ENCODE measurements at places on chromosomes 3 and 15. TPM values are rescaled to one million over a fixed set of nuclear protein-coding genes. Genes with fewer than 3 reads are reported as not detected.

DNA sequence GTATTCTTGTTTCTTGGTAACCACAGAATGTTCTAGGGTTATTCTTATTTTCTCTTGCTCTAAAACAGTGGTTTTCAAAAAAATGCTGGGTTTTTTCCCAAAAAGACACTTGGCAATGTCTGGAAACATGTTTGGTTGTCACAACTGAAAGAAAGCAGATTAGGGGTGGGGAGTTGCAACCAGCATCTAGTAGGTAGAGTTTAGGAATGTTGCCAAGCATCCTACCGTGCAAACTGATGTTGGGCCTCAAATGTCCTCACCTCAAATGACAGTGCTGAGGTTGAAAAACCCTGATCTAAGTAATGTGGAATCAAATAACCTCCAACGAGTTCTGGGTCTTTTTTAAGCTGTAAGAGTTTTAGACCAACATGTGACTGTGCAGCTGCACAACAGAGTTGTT lies 270.5 kb upstream of the STT3B start:
- DNase-seq: no peak

GRCh38 chr15:101452572-101452971 lies 36.9 kb downstream of the PCSK6 start:
- DNase-seq: no peak

DNA sequence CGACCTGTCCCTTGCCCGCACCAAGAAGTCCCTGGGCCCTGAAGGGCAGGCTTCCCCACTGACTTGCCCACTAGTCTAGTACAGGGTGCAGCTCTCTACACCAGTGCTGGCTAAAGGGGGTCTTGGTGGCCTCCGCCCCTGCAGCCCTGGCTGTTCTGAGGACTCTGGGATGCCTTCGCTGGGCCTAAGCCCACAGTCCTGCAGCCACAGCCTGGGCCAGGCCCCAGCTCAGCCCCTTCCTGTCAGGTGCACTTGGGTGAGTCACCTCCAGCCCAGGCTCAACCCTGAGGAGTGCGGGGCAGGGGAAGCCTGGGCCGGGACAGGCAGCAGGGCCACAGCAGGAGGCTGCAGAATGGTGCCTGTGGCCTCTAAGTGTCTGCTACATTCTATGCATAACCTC lies 971 bp downstream of the C3orf22 start:
- no peak for DNase-seq

DNA sequence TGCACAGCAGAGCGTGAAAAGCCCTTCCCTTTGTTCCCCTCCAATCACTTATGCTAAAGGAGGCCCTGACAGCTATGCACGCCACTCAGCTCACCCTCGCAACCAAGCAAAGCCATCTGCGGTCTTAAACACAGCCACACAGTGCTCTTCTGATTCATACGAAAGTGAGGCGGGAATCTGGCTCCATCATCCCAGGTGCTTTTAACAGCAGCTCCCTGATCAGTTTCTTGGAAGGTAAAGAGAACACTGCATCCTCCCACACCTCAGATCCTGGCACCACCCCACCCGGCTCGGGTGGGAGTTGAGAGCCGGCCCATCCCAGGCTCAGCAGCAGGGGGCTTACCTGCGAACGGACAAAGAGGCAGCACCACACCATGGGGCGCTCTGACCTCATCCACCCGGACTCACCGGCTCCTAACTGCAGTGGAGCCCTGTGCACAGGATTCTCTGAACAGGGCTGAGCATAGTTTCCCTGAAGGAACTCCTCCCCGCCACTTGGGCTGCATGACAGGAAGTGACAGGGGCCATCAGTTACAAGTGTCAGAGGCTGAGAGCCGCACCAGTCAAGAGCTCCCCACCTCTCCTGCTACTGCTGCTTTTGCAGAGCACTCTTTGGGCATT lies 114.3 kb upstream of the ARHGEF3 start:
- no peak for DNase-seq

DNA sequence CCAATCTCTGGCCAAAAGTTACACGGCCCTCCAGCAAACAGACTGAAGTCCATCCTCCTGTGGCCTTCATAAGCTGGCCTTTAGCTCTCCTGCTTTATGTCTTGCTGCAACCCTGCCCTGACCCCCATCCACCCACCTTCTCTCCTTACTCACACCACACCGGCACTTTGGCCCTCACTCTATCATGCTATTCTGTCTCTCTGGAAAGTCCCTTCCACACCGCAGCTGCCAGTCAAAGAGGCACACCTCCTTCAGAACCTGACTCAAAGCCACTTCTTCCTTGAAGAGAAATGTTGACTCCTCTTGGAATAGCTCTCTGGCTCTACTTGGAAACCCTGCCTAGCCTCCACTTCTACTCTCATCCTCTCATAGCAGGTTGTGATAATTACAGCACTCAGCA lies 4.5 kb downstream of the GPR156 start:
- DNase-seq: no peak

DNA sequence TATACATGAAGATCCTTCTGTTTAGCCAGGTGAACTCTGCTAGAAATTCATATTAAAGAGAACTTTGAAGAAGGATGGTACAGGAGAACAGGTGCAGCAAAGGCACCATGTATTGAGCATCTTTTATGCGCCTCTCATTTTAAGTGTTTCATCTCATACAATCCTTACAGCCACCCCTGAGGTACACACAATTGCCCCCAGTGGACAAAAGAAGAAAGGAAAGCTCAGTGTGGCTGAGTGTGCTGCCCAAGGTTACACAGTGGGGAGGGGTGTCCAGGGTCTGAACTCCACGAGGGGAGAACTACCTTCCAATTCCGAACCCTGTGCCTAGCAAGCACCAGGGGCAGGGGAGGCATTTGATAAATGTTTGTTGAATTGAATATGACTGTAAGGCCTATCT lies 98.6 kb downstream of the MECOM start:
- DNase-seq: no peak

DNA sequence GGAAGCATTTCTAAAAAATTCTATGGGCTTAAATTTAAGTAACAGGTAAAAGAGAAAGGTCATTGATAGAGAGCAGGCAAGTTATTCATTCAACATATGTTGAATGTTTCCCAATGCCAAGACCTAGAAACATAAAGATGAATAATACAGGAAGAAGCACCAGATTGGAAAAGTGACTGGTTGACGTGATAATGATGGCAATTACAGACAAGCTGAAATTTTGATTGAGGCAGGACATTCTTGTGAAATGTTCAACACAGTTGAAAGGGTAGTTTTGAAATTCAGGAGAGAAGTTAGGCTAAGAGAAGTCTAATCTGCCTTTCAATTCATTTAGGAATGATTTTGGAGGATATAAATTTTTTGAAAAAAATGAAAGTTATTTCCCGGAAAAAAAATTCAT lies 536.3 kb upstream of the NAALADL2 start:
- DNase-seq: no peak

GRCh38 chr15:33022629-33023028 lies 171.9 kb downstream of the FMN1 start:
- DNase-seq: peak; percentile 78

GRCh38 chr15:74171965-74172541 lies 1.5 kb upstream of the ISLR start:
- DNase-seq: no peak

GRCh38 chr3:151864423-151865101 lies 8.9 kb upstream of the SUCNR1 start:
- peak; percentile 82 for DNase-seq

DNA sequence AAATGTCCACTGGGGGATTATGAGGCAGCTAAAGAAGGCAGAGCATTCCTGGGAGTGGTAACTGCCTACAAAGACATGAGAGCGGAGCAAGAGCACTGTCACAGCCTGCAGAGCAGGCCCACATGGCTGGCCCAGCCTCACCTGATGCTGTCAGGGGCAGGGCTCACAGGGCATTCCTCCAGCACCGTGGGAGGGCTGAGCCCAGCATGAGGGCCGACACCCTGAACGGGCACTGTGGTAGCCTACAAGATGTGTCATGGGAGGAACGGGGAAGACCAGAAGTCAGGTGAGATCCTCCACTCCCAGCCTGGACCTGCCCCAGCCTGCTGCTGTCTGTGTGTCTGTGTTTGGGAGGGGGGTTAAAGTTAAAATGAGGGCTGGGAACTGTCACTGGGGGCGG lies 30.1 kb downstream of the CCDC12 start:
- DNase-seq: no peak

GRCh38 chr3:39350714-39351113 lies 21.2 kb downstream of the CCR8 start:
- DNase-seq: no peak

GRCh38 chr3:187368251-187369088 lies at the start of gene RTP4:
Gene RTP4, plus strand, starts transcription at chr3:187368385. Its CDS starts 57 bp downstream, at chr3:187368442.
- DNase-seq: peak; percentile 43

GRCh38 chr3:146468671-146469149 lies 651 bp downstream of the PLSCR2 start:
- no peak for DNase-seq

GRCh38 chr3:15326037-15326436 lies 6.3 kb downstream of the SH3BP5 start:
- DNase-seq: no peak

DNA sequence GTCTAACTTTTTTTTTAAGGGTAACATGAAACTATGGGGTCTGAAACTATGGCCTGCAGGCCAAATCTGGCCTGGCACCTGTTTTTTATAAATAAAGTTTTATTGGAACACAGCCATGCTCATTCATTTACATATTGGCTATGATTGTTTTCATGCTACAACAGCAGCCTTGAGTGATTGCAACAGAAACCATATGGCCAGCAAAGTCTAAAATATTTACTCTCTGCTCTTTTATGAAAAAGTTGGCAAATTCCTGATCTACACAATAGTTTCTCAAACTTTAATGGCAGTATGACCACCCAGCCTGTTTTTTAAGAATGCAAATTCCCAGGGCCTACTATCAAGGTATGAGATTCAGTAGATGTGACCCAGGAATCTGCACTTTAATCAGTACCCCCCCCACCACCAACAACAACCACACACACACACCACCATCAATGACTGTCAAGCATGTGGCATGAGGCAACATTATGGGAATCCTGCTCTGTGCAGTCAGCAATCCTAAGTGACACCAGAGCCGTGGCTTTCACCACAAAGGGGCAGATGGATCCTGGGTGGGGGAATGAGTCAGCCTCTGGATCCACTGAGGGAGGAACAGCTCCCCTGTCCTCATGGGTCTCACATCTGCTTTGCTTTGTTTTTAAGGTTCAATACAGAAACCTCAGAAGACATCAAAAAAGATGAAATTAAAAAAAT lies 142.8 kb downstream of the NTRK3 start:
- DNase-seq: no peak

- no peak for DNase-seq
Observed at GRCh38 chr15:96160800-96161199, 169.7 kb upstream of the NR2F2 start.

DNA sequence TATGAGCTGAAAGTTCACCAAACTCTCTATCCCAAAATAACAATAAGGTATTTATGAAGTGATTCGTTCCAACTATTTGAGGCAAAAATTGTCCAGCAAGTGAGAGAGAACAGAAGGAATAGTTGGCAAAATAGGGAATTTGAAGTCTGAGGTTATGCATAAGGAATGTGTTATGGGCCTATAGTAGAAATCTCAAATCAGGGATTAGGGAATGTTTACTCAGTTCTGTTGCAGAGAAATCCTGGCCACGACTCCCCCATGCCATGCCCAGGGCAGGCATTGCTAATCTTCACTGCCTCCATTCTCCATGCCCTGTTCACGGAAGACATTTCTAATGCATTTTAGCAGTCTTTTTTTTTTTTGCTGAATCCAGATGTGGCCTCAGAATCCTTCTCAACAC lies 58.6 kb downstream of the FLNB start:
- DNase-seq: peak; percentile 39

DNA sequence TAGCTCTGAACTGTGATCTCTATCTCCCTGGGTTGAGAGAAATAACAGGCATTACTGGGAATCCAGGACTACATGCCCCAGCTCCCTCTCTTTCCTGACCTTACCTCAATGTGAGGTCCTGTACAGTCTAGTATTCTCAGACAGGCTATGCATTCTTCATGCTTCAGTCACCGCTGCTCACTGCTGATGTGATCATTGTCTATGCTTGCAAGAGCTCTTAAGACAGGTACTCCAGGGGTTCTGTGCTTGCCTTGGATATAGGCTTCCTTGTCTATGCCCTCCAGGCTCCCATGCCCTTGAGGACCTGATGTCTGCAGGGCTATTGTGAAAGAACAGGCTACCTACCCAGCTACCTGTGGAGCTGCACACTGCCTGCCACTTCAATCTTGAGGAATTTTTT lies 183.6 kb downstream of the MBNL1 start:
- no peak for DNase-seq

- DNase-seq: no peak
Observed at GRCh38 chr15:42784705-42785104, 47.8 kb upstream of the CDAN1 start.

- no peak for DNase-seq
Observed at GRCh38 chr3:14320219-14320618, 82.2 kb upstream of the SLC6A6 start.

DNA sequence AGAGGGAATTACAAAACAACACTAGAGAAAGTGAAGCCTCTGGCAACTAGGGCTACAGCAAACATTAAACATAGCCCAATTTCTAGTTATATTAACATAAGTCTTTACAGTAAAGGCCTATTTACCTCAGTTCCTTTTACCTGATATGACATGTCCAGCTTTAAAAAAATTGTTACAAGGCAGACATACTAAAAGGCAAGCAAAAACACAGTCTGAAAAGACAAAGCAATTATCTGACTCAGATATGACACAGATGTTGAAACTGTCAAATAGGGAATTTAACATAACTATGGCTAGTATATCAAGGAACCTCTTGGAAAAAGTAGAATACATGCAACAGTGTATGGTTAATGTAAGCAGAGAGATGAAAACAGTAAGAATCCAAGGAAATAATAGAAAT lies 238.6 kb downstream of the RAP2B start:
- DNase-seq: peak; percentile 28

SCAANT1 gene
- total RNA-seq: not detected

FAM3D gene
- not detected for total RNA-seq

DNASE1L3 gene
- total RNA-seq: not detected

GOLGA8G gene
- not detected for total RNA-seq

POLQ gene
- total RNA-seq: 17.3 TPM

AHSG gene
- total RNA-seq: 0.32 TPM

TIMP4 gene
- total RNA-seq: not detected

ANO10 gene
- 17.8 TPM for total RNA-seq

CAV3 gene
- total RNA-seq: not detected

SPINK8 gene
- not detected for total RNA-seq

NUDT16 gene
- total RNA-seq: 19.1 TPM

PSMD6 gene
- 183 TPM for total RNA-seq

SCN5A gene
- total RNA-seq: 5.9 TPM

TLNRD1 gene
- 17.7 TPM for total RNA-seq

CCR1 gene
- 0.27 TPM for total RNA-seq

TMEM62 gene
- total RNA-seq: 27.4 TPM

ANKRD63 gene
- not detected for total RNA-seq

SSUH2 gene
- 0.37 TPM for total RNA-seq

DCLK3 gene
- total RNA-seq: not detected

ADCY5 gene
- 1.7 TPM for total RNA-seq
